Suppressor macrophage treated with lipopolysaccharide for 4 hours (primary cell): ENCODE measurements at places on chromosomes 4 and X.

- peak; percentile 74 for DNase-seq
Observed at GRCh38 chrX:45807572-45808425, 607.1 kb upstream of the DIPK2B start.

- no peak for DNase-seq
Observed at GRCh38 chr4:109499513-109499912, 60.5 kb upstream of the MCUB start.

DNA sequence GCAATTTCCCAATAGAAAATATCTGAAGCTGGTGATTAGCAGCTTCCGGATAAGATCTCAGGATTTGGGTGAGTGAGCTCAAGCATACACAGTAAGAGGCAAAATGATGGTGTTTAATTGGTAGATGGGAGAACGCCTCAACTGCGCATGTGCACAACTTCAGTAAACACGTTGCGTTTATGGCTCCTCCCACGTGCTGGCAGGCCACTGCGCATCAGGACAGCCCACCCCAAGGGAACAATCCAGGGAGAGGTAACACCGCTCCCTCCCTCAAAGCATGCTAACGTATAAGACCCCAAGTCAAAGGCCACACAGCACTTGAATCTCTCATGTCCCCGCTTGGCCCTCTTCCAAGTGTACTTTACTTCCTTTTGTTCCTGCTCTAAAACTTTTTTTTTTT lies 10.3 kb upstream of the CENPU start:
- DNase-seq: peak; percentile 30

- DNase-seq: no peak
Observed at GRCh38 chrX:109264878-109265277, 217.0 kb downstream of the GUCY2F start.

DNA sequence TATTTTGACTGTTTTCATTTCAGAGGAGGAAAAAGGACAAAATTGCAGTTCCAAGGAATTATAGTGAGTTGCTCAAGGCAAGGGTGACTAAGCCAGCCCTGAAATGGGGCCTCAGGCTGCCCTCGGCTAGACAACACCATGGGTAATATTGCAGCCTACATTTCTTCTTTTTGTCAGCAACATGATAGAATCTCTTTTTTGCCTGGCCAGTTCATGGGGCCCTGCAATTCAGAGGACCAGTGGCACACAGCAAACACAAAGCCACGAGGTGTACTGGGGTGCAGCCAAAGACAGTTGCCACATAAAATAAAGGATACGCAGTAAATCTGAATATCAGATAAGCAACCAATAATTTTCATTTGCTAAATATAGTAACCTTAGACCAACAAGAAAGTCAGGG lies 41.8 kb downstream of the RBM47 start:
- peak; percentile 87 for DNase-seq

- no peak for DNase-seq
Observed at GRCh38 chr4:108861334-108861733, 98.5 kb upstream of the ETNPPL start.

- DNase-seq: no peak
Observed at GRCh38 chrX:1564750-1565683, 26.4 kb upstream of the AKAP17A start.

GRCh38 chrX:5051831-5052491 lies 1176.7 kb downstream of the NLGN4X start:
- peak; percentile 61 for DNase-seq

DNA sequence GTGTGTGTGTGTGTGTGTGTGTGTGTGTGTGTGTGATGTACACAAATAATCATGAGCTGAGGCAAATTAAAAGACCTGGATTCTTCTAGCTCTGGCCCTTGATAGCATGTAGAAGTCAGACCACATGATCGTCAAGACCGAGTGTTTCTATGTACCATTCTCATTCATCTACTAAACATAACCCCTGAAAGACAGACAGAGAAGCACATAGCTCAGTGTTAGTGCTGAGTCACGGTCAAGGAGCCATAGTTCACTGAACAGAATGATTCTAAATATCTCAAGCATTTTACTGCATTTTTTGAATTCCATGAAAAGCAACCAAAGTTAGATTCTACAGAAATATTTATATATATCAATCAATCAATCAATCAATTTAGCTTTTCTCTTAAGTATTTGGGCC lies 412.3 kb upstream of the CXorf51A start:
- DNase-seq: no peak

DNA sequence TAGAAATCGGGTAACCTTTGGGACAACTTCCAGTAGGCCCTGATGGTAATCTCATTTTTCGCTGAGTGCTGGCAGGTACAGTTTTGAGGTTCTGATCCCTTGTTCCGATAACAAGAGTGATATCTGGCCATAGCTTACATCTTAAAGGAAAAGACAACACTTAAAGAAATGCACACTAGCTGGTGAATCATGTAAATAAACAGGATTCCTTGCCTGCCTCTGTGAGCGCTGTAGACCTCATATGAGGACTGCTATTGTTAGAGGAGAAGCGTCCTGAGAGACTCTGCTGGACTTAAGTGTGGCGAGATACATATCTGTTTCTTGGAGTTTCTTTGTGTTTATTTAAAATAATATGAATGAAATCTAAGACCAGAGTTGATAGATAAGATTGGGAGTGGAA lies 149.3 kb upstream of the SLC4A4 start:
- no peak for DNase-seq

DNA sequence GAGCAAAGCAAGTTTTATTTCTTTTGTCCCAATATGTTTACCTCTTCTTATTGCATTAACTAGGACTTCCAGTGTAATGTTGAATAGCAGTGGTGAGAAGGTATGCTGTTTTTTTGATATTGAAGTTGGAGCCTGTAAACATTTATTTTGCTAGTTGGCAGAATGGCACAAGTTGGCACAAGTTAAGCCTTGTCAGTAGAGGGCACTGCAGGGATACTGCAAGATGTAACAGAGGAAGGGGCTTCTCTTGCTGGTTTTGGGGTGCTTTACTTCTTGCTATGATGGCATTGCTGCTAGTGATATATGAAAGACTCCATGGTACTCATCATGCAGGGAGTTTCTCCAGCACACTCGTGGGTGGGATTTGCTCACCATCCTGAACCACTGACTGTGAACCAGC lies 327.3 kb upstream of the ARX start:
- no peak for DNase-seq

GRCh38 chrX:68177542-68177941 lies 255.8 kb downstream of the OPHN1 start:
- DNase-seq: peak; percentile 8

GRCh38 chr4:88793475-88793874 lies 95.8 kb upstream of the NAP1L5 start:
- no peak for DNase-seq

DNA sequence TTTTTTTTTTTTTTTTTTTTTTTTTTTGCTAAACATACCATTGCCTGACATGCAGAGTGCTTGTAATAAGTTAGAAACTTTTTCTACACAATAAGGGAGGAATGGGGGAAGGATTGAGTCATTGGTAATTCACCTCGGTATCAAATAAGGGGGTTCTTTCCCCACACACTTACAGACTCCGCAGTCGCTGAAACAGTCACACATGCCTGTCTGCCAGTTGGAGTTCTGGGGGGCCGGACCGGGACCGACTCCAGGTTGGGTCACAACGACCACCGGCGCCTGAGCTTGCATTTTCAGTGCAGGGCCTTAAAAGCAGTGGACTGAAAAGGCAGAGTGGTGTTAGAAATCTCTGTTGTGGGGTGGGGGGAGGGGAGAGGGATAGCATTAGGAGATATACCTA lies 6.9 kb downstream of the PLAC8 start:
- no peak for DNase-seq

DNA sequence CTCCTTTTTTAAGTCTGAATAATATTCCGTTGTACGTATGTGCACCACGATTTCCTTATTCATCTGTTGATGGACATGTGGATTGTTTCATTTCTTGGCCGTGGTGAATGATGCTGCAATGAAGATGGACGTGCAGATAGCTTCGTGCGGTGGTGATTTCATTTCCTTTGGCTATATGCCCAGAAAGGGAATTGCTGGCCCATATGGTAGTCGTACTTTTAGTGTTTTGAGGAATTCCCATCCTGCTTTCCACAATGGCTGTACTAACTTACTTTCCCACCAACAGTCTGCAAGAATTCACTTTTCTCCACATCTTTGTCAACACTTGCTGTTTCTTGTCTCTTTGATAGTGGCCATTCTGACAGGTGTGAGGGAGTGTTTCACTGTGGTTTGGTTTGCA lies 12.8 kb downstream of the ZFP42 start:
- no peak for DNase-seq

- no peak for DNase-seq
Observed at GRCh38 chrX:150334981-150335380, 28.1 kb upstream of the MAMLD1 start.

- no peak for DNase-seq
Observed at GRCh38 chrX:72280321-72280845, 3.3 kb upstream of the RPS4X start.

DNA sequence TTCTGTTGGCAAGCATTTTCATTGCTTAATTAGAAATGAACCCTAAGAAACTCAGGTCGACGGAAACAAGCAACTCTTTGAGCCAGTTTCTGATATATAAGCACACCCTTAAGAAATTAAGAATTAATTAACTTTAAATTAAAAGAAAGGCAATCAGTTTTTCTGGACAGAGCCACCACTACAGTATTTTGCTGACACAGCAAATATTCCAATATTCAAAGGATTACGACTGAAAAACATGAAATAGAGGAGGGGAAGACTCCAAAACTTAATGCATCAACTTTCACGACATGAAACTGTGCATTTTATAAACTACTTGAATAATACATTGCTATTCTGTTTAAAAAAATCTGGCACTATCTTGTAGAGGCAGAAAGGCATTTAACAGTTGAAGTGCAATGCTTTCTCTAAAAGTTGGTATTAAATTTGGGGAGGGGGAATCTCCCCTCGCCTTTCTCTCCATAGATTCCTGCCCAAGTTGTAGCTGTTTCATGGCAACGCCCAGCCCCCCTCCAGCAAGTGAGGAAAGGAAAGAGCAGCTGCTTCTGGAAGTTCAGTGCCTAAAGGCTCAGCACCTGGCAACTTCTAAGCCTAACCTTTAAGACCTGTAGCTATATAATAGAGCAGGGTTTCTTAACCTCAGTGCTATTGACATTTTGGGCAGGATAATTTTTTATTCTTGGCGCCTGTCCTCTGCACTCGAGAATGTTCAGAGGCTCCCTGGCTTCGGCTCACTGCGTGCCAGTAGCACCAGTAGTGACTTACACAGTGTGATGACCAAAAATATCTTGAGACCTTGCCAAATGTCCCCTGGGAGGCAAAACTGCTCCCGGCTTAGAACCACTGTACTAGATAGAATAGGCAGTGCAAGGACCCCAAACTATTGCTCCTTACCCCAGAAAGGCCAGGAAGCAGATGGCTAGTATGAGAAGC lies 6.7 kb upstream of the ZCCHC18 start:
- DNase-seq: no peak

DNA sequence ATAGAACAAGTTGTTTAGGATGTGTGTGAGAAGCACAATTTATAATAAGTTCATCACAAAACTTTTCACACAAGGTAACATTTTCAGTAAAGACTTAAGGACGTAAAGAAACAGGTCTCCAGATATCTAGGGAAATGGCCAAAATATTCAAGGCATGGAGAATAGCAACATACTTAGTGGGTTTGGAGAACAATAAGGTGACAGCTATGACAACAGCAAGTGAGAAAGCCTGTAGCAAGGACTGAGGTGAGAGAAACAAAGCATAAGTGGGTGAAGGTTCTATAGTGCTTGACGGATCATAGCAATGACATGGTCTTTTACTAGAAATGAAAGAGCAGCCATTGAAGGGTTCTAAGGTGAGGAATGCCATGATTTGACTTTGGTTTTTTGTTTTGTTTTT lies 1337.3 kb downstream of the PCDH18 start:
- no peak for DNase-seq

DNA sequence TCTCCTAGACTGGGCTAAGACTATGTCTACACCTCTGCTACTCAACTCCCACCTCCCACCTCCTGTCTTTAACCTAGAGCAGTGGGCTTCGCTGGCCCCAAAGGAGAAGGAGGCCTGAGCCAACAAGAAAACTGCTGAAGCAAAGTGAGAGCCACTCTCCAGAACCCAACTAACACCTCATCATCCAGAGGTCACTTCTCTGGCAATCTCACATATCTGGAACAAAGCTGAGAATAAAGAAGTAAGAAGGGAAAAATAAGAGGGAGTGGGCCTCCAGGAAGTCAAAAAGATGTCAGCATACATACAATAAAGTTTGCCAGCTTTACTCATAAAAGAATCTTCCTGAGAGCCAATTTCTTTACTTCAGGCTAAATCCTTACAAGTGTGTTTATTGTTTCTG lies 18.6 kb upstream of the FGF16 start:
- DNase-seq: no peak
